ENCODE measurements at places on chromosomes 7 and 10.

DNA sequence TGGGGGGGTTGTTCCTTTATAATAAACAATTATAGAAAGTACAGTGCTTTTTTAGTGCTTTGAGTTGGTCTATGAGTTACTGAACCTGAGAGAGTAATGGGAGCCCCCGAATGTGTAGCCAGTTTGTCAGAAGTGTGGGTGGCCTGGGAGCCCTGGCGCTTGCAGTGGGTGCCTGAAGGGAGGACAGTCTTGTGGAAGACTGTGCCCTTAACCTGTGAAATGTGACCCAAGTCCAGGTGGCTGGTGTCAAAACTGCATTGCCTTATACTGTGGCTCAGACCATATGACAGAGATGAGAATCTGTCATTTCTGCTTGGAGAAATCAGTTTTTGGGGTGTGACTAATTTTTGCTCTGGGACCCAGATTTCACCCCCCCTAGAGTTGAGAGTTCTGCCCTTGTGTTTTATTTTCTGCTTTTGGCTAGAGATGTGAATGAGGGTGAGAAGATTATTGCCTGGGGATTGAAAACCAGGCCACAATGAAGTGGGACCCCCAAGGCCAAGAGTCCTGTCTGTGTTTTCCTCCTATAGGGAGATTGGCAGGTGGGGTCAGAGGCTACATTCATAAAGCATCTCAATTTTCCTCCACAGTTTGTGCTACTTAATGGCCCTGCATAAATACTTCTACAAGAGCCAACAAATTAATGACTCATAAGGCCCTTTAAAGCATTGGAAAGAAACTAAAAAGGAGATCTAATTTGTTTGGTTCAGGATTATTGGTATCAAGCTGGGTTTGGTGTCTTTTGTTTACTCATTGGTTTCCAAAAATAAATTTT is 24.1 kb upstream of the CARD11 start:
- DNase-seq, result no peak

DNA sequence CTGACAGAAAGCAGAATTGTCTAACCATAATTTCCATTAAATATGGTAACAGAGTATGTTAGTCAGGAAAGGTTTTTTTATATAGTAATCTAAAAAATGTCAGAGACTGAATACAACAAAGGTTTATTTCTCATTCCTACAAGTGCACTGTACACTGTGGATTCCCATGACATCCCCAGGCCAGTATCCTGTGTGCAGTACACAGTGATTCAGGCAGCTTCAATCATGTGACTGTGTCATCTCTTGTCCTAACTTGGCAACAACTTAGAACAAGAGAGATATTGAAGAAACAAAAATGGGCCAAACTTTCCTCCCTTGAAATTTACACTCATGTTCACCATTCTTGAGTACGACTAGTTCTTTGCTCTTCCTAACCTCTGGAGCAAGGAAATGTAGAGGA is 189.8 kb upstream of the SEMA3A start:
- no peak for DNase-seq

DNA sequence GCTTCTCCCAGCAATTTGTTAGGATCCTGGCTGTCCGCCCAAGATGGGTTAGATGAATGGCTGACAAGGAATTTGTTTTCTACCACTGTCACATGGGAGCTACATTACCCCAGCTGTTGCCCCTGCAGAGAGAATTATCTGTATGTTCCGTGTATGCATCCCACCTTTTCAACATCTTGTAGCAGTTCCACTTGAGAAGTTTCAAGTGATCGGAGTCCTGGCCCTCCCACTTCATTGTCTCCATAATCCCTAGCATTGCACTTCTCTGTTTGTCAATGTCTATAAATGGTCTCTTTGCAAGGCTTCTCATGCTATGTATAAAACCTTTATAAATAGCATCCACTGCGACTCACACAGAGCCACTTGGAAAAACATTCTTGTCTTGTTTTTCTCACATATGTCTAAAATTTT is 972.5 kb downstream of the CNTNAP2 start:
- DNase-seq, result no peak

DNA sequence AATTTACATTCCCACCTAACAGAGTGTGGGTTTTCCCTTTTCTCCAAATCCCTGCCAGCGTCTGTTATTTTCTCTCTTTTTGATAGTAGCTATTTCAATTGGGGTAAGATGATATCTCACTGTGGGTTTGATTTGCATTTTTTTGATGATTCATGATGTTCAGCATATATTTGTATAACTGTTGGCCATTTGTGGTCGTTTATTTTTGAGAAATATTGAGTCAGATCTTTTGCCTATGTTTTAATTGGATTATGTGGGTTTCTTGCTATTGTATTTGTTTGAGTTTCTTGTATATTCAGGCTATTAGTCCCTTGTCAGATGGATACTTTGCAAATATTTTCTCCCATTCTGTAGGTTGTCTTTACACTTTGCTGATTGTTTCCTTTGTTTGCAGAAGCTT is 193.8 kb downstream of the ABCA13 start:
- DNase-seq, result no peak

DNA sequence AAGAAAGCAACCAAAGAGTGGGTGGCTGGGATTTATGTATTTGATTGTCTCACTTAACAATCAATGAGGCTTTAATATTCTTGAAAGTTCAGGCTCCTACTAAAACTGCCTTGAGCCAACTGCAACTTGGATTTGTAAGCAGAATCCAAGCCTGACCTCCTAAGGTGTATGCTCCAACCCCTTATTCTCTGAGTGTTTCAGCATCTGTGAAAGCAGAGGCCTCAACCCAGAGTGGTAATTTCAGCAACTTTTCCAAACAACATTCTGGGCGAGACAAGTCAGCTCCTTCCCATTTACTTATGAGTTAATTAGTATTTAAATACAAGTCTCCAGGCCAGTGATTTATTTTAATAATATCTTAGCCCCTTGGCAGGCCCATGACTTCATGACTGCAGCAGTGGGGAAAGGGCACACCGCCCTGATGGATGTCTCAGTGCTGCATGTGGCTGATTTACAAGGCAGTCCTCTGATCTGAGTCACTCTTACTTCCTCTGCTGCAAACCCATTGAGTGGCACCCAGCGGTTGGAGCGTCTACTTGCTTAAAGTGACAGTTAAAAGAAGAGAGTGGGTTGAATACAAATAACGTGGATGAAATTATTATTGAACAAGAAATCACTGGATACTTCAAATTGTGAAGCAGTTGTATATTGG is 209.1 kb downstream of the TRIL start:
- no peak for DNase-seq

- DNase-seq, result no peak
Measured at GRCh38 chr10:103433858-103434257, 18.3 kb downstream of the CALHM2 start.

- no peak for DNase-seq
Measured at GRCh38 chr10:33236916-33237315, 97.6 kb downstream of the NRP1 start.

DNA sequence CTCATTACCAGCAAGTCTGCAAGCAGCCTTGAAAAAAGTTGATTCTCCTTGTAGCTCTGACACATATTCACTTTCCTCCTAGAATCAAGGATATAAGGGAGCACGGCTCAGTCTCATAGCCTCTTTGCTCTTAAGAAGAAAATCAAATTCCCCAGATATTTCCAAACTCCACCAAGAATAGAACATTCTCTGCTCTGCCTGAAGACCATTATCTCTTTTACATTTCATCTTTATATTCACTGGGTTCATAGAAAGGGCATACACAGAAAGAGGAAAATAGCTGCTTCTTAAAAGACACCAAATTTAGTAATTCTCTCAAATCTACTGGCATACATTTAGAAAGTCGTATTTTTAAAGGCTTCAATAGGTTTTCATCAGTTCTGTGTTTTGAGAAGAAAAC is 92.0 kb downstream of the HPSE2 start:
- DNase-seq, result no peak

DNA sequence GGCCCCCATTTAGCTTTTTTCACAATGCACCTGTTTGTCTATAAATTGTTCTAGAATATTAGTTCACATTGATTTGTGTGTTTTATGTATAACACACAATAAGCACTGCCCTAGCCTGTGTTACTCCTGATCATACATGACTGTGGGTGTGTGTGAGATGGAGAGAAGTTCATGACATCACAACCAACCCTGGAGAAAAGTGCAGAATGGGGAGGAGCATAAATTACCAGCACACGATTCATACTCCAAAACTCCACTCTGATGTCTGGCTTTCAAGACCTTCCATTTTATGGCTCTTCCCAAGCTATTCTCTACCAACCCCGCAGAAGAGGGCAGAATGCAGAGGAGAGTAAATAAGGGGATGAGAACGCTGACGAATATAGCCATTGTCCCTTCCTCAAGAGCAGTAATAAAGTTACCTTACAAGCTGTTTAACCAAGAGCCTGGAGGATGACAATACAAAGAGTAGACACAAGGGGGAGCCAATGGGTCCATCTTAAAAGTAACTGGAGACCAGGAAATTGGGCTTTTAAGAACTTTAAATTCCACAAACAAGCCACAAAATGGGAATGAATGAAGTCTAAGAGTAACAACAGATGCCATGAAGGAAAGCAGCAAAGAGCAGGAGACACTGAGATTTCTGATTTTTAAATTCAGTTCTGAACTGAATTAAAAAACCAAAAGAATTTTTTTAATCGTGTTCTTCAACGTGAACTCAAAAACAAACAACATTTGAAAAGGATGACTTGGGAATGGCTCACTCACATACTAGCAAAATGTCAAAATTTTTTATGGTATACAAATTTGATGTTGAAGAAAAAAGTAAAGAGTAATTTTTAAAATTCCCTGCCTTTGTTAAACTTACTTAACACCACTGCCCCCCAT is 159.6 kb downstream of the PARD3 start:
- no peak for DNase-seq

GRCh38 chr10:112752288-112752687 is 197.8 kb upstream of the TCF7L2 start:
- no peak for DNase-seq

GRCh38 chr7:85750454-85750949 is 563.6 kb upstream of the SEMA3D start:
- no peak for DNase-seq

DNA sequence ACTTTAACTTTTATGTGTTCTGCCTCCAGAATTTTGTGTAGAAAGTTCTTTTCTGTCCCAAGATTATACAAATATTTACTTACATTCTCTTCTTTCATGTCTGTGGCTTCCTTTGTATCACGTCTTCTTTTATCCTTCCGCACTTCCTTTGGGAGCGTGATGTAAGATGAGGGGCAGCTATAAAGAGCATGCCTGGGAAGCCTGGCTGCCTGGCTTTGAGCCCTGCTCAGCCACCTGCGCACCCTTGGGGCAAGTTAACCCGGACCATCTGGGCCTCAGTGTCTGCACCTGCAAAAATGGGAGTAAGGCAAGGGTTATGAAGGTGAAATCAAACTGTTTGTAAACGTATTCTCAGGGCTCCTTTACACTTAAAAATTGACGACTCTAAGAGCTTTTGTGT is 25.2 kb downstream of the PALD1 start:
- no peak for DNase-seq

GRCh38 chr7:157544980-157545680 is 208.3 kb downstream of the DNAJB6 start:
- no peak for DNase-seq

Measured in NCI-H187 treated with DMSO at 0.1 percent for 48 hours (cell line).